ENCODE measurements at places on chromosomes 11 and 22.

DNA sequence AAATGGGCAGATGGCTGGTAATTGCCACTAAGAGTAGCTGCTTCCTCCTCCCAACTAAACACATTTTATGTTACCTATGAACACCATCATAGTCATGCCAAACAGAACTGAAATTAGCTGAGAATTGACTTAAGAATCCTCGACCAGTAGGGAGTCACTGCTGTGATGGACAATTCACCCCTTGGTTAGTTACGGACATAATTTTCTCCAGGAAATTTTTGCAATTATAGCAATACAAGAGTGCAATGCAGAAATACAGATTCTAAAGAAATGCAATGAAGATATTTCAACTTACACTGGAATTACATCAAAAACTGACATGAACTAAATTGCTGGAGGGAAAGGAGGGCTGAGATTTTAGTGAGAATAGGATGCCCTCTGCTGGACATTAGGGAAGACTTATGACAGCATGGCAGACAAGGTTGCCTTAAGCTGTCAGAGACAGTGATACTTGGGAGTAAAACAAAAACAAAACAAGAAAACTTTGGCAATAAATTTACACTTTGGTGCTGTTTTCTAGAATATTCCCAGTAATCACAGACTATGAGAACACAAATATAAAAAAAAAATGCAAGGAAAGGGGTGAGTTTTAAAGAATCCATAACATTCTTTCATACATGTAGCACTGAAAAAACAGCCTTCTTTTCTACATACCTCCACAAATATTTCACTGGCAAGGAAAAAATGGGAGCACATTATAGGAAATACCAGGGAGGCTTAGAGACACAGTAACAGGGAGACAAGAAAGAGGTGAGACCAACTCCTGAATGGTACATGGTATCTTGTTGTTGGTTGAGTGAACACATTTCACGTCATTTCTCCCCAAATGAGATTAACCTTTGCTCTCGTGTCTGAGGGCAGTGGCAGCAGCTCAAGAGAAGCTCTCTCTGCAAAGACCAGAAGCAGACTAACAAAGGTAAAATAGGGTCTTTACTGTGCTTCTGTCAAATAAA, 11.2 kb upstream of the PPP2R1B start:
- peak; percentile 70 for DNase-seq

DNA sequence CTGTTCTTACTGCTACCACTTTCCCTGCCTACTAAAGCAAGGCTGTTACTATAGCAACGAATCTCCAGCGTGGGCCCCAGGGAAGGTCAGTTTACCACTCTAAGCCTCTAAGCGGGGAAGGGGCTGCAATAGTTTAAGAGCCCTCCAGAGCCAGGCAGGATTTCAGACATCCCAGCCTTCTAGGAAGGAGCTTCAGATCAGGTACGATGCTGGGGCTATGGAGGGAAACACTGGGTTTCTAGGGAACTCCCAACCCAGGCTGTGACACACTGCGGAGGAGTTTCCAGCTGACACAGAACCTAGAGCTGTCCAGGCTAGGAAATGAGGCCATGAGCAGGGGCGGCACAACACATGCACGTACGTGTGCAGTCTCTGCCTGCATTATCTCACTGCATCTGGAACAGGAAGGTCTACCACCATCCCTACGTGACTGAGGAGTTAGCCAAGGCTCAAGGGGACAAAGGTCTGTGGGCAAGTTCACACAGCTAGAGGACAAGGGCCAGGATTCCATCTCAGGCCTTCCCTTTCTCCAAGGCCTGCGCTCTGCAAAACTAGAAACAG, 20.4 kb downstream of the HPS4 start:
- DNase-seq: no peak

- no peak for DNase-seq
These were observed 204.4 kb downstream of the TBC1D22A start for GRCh38 chr22:46966846-46967245.

GRCh38 chr11:102306048-102306597, 11.2 kb upstream of the BIRC3 start:
- DNase-seq: peak; percentile 81

DNA sequence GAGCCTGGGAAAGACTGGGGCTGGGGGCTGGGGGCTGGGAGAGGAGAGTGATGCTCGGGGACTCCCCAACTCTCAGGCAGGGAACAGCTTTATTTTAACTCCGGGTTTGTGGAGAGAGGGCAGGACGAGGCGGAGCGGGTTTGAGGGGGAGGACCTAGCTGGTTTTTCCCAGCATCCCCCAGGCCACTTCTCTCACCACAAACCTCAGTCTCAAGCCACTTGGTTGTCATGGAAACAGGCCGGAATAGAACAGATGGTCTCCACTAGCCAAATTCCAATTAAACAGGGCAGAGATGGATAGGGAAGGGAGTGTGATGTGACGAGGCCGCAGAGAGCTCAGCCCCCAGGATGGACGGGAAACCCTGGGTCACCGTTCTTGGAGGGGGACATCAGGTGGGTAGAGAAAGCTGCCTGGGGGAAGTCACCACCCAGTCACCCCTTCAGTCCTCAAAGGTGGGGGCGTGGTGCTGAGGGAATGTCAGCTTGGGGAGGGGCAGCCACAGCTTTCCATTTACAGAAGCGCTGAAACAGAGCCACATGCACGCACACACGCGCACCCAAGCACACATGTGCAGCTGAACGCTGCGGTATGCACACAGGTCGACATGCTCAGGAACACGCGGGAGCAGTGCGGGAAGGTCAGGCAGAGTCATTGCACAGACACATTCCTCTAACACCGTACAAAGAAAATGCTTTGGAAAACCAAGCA, 19.2 kb downstream of the NECTIN1 start:
- DNase-seq: no peak

All from LoVo (cell line).